ENCODE measurements at places on chromosomes 12 and 14.

DNA sequence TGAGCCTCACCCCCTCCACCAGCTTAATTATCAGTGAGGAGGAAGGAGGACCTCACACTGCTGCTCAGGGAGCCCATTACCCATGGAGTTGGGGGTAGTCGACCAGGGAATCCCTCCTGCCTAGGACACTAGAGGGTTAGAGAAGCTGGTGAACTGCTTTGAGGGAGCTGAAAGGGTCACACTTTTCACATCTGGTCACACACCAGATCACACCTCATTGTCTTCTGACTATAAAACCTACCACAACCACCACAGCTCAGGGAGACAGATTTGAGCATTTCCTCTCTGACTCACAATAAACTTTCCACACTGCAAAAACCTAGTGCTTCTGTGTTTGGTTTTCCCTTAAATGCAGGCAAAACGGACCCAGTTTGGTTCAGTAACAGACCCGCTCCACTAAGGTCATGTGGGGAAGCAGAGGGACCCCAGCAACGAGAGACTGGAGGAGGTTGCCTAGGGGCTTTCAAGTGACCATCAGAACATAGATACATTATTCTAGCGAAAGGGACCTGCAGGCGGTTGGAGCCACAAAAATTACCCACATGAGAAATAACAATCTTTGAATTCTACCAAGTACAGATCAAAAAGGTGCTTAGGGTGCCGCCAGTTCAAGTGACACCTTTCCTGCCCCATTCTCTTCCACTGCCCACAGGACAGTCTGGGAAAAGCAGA is 151.4 kb upstream of the AVPR1A start:
- no peak for DNase-seq

- no peak for DNase-seq
Observed at GRCh38 chr14:77961847-77962580, 162.1 kb downstream of the ADCK1 start.

- DNase-seq = no peak
Observed at GRCh38 chr14:51310505-51310944, 70.5 kb downstream of the TMX1 start.

DNA sequence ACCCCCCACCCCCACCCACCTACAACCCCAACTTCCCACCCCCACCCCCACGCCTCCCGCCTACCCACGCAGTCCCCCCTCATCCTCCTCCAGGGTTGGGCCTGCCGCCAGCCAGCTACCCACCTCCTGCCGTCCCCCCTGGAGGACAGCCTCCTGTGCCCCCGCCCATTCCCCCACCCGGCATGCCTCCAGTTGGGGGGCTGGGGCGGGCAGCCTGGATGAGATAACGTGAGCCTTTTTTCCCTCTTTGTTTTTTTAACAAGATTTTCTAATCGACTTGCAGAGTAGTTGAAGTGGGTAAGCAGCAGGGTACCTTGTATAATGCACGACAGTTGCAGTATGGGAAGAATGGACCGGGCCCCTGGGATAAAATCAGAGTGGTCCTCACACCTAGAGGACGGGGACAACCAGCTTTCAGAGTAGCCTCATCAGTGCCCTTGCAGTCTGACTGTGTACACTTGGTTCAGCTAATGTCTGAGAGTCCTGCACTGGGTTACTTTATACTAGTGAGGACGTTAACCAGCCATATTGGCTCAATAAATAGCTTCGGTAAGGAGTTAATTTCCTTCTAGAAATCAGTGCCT is 29.4 kb downstream of the CCNK start:
- DNase-seq = no peak

- DNase-seq = no peak
Observed at GRCh38 chr14:74262076-74262475, 22.8 kb downstream of the VSX2 start.

DNA sequence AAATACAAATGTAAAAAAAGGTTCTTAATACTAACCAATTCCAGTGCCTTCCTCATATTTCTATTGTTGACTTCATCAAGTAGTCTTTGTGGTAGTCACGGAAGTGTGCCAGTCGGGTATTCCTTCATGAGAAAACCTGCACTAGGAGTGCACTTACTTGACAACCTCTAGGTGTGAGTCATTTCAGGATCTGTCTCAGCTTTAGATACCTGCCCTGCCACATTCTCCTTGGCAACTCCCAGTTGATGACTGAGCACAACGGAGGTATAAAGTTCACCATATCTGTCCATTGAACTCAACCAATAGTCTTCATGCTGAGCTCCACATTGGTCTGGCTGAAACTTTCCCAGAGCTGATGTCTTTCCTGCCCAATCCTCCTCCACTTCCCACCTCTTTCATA is 215.7 kb downstream of the SYT10 start:
- DNase-seq = no peak

DNA sequence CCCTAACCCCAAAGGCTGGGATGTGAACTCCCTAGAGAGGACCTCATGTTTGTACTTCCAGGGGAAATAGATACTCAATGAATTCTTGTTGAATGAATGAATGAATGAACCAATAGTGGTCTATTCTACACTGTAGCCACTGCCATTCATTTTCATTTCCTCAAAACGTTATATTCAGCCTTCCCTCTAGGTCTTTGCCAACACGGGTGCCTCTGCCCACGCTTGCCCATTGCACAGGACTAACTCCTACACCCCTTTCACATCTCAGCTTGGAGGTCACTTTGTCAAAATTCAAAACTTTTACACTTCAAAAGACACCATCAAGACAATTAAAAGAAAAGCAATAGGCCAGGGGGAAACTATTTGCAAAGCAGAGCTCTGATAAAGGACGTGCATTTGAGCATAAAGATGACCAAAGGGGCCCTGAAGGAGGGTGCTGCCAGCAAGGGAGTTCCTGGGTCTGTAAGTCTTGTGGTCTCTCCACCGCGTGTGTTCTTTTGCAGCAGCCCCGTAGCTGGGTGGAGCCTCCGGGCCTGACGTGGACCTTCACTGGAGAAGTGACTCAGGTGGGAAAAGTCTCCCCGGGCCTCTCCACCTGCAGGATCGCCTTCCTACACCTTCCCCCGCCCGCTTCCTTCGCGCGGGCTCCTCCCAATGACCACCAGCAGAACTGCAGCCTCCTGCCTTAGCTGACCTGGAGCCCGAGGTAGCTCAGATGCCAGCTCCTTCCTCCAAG is 31.5 kb downstream of the TMEM63C start:
- no peak for DNase-seq
